Stimulated activated CD4-positive, alpha-beta T cell treated with anti-CD3 and anti-CD28 coated beads, Interleukin-15, amount 100 ng/mL, for 48 hours (primary cell): ENCODE measurements at places on chromosomes 3 and 15.

- no peak for DNase-seq
These were observed 165.8 kb upstream of the KCNMB2 start for GRCh38 chr3:178370387-178370786.

- no peak for DNase-seq
These were observed 106.5 kb downstream of the IQCH start for GRCh38 chr15:67361100-67361499.

- no peak for DNase-seq
These were observed 16.7 kb downstream of the AKAP13 start for GRCh38 chr15:85397151-85397550.

DNA sequence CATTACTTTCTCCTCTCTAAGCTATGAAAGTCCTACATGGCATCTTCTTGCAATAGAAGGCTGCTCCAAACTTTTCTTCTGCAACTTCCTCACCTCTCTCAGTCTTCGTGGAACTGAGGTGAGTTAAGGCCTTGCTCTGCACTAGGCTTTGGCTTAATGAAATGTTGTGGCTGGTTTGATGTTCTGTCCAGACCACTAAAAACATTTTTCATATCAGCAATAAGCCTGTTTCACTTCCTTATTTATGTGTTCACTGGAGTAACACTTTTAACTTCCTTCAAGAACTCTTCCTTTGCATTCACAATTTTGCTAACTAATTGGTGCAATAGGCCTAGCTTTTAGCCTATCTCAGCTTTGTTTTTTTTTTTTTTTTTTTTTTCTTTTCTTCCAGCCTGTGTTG, 335.3 kb upstream of the NECTIN3 start:
- no peak for DNase-seq

DNA sequence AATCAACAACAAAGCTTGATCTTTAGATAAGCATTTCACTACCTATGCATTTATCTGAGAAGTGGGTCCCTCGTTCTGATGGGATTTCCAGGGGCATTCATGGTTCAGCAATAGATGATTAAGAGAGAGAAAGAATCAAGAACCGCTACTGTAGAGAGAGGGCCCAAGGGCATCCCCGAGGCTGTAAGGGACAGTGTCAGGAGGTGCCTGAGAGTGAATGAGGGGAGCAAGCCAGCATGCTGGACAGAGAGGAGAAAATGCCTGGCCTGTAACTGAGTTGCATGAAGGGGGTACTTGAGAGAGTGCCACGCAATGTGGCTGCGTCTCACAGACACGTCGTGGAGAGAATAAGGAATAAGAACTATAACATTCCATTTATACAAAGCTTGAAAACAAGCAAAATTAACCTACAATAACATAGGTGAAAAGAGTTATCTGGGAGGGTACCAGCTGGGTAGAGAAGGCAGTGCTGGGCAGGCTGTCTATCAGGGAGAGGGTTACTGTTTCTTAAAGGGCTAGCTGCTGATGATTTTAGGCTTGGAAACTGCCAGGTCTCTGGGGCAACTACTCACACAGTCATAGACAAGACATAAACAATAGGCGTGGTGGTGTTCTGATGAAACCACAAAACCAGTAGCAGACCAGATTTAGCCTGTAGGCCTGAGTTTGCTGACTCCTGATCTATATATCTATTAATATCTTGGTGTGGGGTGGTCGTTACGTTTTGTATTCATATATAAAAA, 374.6 kb upstream of the CFAP20DC start:
- DNase-seq = no peak

DNA sequence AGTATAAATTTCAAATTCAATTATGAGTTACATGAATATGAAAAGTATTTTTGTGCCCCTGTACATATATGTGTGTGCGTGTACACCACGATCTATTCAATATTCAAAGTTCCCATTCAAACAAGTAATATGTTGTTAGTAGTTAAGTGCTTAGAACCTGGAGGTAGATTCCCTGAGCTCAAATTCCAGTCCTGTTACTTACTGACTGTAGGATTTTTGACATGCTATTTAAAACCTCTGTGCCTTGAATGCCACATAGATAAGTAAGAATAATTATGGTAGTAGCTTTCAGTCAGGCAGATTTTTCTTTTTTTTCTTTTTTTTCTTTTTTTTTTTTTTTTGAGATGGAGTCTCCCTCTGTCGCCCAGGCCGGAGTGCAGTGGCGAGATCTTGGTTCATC, 53.3 kb upstream of the CMSS1 start:
- DNase-seq = no peak

DNA sequence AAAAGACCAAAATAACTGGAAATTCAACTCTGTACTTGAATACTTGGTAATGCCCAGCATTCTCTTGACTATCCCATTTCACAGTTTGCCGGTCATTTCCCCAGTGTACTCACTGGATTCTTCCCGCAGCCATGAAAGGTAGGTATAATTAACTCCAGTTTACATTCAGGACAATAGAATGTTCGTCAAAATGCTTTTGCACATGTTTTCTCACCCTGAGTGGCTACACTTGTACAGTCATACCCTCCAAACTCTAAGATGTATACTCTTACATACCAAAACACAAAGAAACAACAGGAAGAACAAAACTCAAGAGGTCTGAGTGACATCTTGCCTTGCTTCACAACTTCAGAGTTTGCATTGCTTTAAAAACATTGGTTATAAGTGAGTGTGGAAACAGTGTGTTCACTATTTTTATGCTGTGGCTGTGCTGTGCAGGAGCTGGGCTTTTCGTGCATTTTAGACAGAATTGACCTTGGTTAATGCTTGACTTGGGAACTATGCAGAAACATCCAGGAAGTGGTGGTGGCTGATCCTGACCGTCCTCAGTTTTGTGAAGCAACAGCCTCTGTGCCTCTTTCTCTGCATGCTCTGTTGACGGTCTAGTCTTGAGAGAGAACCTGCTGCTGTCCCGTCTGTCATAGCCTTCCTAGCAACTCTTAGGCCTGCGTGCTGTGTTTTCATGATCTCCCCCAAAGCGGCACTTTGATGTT, 90.5 kb downstream of the IGF1R start:
- no peak for DNase-seq

DNA sequence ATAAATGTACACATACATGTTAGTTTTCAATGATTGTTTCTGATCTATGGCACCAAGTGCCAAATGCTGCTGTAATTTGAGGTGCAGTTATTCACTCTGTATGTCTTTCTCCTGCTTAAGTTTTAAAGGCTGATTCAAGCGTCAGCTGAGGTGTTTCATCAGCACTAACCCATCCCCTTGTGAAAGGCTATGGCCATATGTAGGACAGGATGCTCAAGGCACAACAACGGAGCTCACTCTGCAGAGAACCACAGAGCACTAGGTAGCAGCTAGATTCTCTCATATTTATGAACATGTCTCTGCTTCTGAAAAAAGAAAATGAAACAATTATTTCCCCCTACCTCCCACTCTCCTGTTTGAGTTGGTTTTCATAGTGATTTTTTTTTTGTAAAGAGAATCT, 340.0 kb upstream of the TMCO5A start:
- no peak for DNase-seq

- DNase-seq = no peak
These were observed 28.3 kb downstream of the APBA2 start for GRCh38 chr15:28914046-28914445.

- DNase-seq = no peak
These were observed 1.7 kb upstream of the PPARG start for GRCh38 chr3:12286927-12287726.

GRCh38 chr15:70376031-70376928, 278.6 kb upstream of the TLE3 start:
- no peak for DNase-seq

DNA sequence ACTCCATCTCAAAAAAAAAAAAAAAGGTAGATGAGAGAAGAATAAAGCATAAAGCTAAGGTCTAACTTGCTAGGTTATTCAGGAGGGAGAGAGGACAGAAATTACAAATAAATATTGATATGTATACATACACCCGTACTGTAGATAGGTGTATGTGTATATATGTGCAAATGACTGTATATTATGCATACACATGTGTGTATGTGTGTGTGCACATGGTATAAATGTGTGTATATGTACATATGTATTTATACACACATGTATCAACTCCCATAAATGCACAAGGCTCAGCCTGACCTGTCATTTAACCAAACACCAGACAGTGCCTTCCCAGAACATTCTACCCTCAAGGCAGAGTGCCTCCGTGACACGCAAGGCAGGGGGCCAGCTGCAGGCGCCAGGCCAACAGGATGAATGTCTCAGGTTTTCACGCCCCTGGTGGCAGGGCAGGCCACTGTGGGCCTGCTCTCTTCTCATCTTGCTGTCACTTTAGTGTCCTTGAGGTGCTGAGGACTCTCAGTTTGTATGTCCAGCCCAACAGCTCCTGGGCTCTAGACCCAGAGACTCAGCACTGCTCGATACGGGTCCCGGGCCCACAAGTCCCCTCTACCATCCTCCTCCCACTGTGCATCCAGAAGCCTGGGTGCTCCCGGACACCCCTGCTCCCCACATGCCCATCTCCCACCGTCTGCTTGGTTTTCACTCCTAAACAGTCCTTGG, 40.4 kb downstream of the TM2D3 start:
- DNase-seq = no peak

- no peak for DNase-seq
These were observed at the start of gene TMEM266 for GRCh38 chr15:76059320-76060117. Gene TMEM266 (plus strand): TSS chr15:76059985. CDS start chr15:76134264, 74,279 bp downstream.

DNA sequence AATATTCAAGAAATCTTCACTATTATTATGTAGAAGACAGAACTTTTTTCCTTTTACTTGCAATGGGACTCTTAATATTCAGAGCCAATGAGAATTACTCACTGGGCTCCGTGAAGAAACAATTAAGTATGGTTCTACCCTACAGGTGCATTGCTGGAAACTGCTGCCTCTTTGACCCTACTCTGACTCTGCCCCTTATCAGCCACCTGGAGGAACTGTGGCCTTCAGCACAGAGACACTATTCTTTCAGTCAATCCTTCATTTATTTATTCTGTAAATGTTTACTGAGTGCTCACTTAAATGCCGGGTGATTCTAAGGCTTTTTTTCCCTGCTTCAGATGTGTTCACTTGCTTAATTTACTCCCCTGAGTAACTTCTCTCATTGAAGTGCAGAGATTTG, 163.2 kb downstream of the SYNPR start:
- no peak for DNase-seq

GRCh38 chr15:73952913-73953750, 26.9 kb downstream of the LOXL1 start:
- DNase-seq = no peak

- DNase-seq = no peak
These were observed 33.1 kb downstream of the BHLHE40 start for GRCh38 chr3:5012367-5012766.

GRCh38 chr15:35697549-35698299, 151.8 kb upstream of the DPH6 start:
- DNase-seq = no peak

- no peak for DNase-seq
These were observed 56.6 kb downstream of the CBLB start for GRCh38 chr3:105812194-105812586.

DNA sequence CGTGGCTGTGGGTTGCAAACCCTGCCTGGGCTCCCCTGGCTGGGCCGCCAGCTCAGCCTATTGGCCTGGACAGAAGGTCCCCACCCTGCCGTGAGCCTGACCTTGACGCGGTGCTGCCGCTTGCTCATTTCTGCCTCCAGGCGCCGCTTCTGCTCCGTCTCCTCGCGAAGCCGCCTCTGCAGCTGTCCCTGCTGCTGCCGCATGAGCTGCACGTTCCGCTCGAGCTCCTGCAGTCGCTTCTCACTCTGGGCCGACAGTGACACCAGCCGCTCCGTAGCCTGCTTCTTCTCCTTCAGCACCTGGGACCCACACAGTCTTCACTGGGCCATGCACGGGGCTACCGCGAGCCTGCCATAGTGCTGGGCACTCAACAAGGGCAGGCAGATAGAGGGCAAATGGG, 21.7 kb downstream of the KIF7 start:
- DNase-seq = no peak

DNA sequence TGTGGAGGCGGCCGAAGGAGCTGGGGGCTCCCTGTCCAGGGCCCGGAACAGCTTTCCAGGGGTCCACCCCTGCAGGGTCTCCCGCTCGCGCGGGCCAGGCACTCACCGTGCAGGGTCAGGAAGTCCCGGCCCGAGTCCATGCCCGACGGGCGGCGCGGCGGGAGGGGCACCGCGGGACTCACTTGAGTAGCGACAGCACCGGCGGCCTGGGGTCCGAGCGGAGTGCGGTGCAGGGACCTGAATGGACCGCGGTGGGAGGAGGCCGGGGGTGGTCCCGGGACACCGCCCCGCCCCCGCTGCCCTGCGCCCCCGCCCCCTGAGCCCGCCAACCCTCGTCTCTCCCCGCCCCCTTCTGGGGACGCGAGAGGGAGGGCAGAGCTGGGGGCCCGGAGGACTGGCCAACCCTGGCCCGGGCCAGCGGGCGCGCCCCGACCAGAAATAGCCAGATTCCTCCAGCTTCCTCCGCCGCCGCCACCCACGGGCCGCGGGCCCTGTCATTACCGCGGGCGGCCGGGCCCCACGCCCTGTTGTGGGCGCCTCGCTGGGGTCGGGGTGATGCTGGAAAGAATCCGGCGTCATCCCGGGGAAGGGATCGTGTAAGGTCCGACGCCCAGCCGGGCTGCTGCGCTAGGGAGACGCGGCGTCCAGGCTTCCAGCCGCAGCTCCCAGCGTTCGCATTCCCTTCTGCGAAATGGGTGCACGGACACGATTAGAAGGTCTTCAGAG, at the start of gene PLCD1:
TSS of gene PLCD1 (minus strand) at position 243 of the 726 bp plus-strand sequence. CDS start at position 140, 103 bp downstream.
- peak; percentile 14 for DNase-seq

DNA sequence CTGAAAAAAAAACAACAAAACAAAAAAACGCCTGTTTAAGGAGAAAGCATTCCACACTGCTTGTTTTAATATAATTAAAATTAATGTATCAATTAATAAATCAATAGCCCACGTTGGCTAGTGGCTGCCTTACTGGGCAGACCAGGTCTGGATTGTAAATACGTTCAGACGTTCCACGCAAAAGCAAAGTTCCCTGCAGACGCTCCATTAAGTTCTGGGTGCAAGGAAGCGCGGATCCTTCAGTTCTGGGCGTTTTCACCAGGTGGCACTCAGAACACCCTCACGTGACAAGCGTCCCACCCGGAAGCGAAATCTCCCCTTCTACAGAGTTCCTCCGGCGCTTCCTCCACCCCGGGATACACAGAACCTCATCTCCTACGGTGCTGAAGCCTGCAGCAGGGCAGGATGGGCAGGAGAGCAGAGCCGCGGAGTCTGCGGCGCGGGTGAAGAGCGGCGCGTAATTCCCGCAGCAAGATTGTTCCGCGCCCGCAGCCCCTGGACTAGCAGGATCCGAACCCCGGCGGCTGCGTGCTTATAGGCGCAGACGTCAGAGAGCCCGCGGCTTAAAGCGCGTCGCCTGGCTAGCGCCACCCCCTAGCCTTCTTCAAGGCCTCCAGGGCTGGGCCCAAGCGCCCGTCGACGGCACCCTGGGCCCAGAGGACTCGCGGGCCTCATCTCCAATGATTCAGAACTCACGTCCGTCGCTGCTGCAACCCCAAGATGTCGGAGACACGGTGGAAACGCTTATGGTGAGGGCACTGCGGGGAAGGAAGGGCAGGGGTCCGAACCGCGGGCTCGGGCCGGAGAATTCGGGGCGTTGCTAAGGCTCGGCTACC, at the start of gene SLC25A38:
TSS of gene SLC25A38 (plus strand) at position 326 of the 836 bp plus-strand sequence. CDS start at position 681, 355 bp downstream.
- DNase-seq = peak; percentile 74

- DNase-seq = no peak
These were observed 54.9 kb downstream of the DCUN1D1 start for GRCh38 chr3:182925330-182925943.

GRCh38 chr3:3906171-3906570, 106.9 kb downstream of the LRRN1 start:
- no peak for DNase-seq
